ENCODE measurements at places on chromosomes 2 and 18.

- DNase-seq, result no peak
Measured at GRCh38 chr2:170362313-170362870, 184.4 kb downstream of the MYO3B start.

GRCh38 chr2:130287656-130288026 is 55.1 kb upstream of the IMP4 start:
- DNase-seq, result no peak

- DNase-seq, result no peak
Measured at GRCh38 chr18:25169701-25170100, 182.3 kb downstream of the ZNF521 start.

GRCh38 chr2:99852376-99852934 is 289.9 kb downstream of the AFF3 start:
- DNase-seq, result no peak
